ENCODE measurements at places on chromosomes 1 and 21. TPM values are rescaled to one million over a fixed set of nuclear protein-coding genes. Genes with fewer than 3 reads are reported as not detected.

DNA sequence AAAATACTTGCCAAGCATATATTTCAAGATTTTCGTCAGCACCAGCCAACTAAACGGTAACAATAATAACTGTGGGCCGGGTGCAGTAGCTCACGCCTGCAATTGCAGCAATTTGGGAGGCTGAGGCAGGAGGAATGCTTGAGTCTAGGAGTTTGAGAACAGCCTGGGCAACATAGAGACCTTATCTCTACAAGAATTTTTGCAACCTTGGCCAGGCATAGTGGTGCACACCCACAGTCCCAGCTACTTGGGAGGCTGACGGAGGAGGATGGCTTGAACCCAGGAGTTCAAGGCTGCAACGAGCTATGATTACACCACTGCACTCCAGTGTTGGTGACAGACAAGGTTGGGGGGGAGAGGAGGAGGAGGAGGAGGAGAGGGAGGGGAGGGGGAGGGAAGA lies 145.0 kb upstream of the TIAM1 start:
- DNase-seq, result no peak

GRCh38 chr1:20478057-20478635 lies 7.9 kb downstream of the CAMK2N1 start:
- DNase-seq, result no peak

- no peak for DNase-seq
Measured at GRCh38 chr1:244100704-244101453, 49.8 kb downstream of the ZBTB18 start.

GRCh38 chr1:29157269-29157601 lies 24.5 kb downstream of the SRSF4 start:
- no peak for DNase-seq

GRCh38 chr1:112461200-112461871 lies 47.4 kb upstream of the WNT2B start:
- no peak for DNase-seq

- no peak for DNase-seq
Measured at GRCh38 chr21:32817208-32817607, 45.7 kb upstream of the PAXBP1 start.

DNA sequence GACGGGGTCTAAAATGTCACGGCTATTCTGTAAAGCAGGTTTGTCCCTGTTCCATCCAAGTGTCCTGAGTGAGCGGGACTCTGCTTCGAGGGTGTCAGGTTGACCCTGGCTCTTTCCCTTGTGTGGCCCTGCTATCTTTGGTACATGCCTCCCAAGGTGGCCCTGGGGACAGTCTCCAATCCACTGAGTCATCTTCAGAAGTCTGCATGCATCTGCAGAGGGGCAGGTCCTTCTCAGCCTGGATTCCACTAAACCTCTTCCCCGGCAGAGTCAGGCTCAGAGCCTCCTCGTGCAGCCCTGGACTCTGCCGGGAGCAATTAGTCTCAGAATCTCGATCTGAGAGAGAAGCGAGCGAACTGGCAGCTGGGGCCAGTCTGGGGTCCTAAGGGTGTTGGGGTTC lies 50.1 kb upstream of the KCNJ15 start:
- no peak for DNase-seq

DNA sequence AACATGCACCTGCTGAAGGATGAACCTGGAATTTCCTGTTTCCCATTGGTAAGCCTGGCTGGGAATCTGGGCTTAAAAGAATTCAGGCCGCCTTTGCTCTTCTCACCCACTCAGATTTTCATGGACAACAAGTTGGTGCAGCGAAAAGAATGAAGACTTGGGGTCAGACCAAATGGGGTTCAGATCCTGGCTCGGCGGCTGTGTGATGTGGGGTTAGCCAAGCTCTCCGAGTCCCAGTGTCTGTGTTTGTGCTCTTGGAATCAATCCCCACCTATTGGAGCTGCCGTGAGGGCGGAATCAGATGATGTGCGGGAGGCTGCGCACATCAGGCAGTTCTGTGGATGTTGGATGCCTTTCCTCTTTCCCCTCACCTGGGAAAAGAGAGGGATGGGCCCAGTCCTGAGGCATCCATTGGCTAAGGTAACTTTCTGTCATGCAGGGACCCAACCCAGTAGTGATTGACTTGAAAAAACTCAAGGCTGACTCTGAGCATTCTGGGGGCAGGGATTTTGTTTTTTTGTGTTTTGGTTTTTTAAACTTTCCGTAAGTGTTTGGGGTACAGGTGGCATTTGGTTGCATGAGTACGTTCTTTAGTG lies 228.3 kb downstream of the KAZN start:
- DNase-seq, result no peak

DNA sequence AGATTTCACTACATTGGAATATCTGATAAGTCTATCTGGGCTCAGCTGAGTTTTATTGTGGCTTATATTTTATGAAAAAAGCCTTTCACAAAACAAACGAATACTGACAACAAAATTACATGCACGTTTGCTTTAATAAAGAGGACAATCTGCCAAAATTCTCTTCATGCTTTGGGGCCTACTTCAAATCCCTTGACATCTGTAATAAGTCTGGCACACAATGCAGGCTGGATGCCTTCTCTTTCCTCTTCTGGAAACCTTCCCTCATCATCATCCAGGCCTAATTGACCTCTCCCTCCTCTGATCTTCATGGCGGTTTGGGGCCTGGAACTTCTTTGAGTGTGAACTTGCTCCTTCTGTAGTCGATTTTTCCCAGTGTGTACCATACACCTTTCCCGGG lies 70.3 kb downstream of the MAP10 start:
- DNase-seq, result no peak

DNA sequence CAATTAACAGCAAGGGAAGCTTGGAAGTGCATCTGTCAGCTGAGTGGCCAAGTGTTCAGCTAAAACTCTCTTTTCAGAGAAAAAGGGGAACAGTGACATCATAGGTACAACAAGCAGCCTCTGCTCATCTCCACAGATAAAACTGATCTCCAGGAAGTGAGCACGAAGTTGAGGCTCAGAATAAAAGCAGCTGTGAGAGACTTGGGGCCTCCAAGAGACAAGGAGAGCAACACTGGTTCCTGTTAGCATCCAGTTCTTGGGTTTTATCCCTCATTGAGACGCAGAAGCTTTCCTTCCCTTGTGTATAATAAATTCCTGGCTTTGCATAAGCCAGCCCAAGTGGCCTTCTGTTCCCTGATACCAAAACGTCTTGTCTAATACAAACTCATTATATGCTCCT lies 20.0 kb upstream of the CNN3 start:
- DNase-seq, result no peak

- no peak for DNase-seq
Measured at GRCh38 chr1:64246294-64246917, 43.0 kb downstream of the UBE2U start.

GRCh38 chr1:9105336-9105867 lies 23.5 kb downstream of the GPR157 start:
- no peak for DNase-seq

GRCh38 chr1:117660271-117660965 lies 54.6 kb downstream of the TENT5C start:
- DNase-seq, result peak; percentile 33

DNA sequence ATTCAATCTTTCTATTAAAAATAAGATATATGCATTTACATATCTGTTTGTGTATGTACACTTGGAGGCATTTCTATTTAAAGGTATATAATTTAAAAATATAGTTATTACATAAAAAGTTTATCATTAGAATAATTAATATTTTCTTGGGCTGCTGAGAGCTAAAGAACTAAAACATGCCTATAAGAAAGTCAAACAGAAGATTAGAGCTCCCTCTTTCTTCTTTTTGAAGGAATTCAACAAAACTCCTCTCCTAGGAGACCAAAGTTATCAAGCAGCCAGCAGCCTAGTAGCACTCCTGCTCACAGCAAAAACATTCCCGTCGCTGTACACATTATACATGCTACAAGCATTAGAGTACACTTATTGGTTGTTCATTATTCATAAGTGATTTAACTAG lies 216.4 kb downstream of the VAV3 start:
- DNase-seq, result no peak

DNA sequence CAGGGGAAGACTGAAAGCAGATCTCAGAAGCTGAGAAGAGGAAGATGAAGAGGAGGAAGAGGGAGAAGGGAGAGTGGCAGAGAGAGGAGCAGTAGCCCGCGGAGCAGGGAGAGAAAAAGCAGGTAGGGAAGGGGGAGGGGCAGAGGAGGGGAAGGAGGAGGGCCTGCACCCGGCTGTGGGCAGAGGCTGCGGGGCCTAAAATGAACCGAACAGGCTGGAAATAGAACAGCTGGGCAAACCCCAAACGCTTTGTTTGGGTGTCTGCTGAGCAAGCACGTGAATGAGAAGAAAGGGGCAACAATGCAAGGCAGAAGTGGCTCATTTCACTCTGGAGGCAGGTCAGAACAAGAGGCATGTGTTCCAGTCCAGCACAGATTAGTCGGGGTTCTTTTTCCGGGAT lies 33.5 kb downstream of the KCNC4 start:
- DNase-seq, result no peak

GRCh38 chr1:71031426-71031825 lies 16.2 kb downstream of the PTGER3 start:
- no peak for DNase-seq

DNA sequence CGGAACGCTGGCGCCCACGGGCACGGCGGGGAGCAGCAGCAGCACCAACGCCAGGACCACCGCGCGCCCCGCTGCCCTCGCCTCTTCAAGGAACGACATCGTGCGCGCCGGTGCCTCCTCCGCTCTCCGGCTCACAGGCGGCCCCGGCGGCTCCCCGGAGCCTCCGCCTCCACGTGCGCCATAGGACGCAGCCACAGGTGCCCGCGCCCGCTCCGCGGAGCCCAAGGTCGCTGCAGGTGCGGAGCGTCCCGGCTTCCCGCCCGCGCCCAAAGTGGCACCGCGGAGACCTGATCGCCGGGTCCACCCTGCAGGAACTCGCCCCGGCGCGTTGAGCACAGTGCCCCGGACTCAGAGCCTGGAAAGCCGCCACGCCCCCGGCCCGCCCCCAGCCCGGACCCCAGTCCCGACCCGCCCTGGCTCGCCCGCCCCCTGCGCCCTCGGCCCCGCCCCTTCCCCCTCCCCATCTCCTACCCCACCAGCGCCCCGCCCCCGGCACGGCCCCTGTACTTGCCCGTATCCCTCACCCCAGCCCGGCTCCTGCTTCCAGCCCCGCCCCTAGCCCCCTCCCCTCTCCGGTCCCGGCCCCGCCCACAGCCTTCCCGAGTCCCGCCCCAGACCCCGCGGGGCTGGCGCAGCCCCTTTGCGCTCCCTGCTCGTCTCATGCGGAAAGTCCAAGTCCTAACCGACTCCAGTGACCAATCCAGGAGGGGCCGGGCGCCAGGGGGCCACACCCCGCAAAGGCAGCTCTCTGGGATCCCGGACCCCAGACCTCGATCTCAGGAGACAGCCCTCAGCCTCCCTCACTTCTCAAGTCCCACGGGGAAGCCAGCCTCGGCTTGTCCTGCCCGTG lies at the start of gene MEGF6:
Gene MEGF6, minus strand, starts transcription at position 339 of the 850 bp plus-strand sequence. Its CDS starts 240 bp downstream, at position 99.
- no peak for DNase-seq

The SGIP1 gene
- total RNA-seq, result not detected

The KRTAP11-1 gene
- total RNA-seq, result not detected

The WNT3A gene
- total RNA-seq, result not detected

The ST6GALNAC3 gene
- 3.8 TPM for total RNA-seq

The PGBD5 gene
- 0.10 TPM for total RNA-seq

The DAB1 gene
- total RNA-seq, result not detected

The APCS gene
- not detected for total RNA-seq

The TSPAN2 gene
- total RNA-seq, result 0.43 TPM

The CD52 gene
- total RNA-seq, result 698 TPM

The RPE65 gene
- total RNA-seq, result not detected

The TRABD2B gene
- not detected for total RNA-seq

All from activated naive CD4-positive, alpha-beta T cell treated with anti-CD3 and anti-CD28 coated beads, Interleukin-2, amount 50 U/mL, for 72 hours (primary cell).